ENCODE measurements at places on chromosomes 16 and 17. TPM values are rescaled to one million over a fixed set of nuclear protein-coding genes. Genes with fewer than 3 reads are reported as not detected.

Gene BMERB1
- 44.0 TPM for total RNA-seq

Gene TBX2
- 12.5 TPM for total RNA-seq

Gene CLEC3A
- not detected for total RNA-seq

Gene CCNF
- total RNA-seq, result 26.8 TPM

Gene ZG16
- total RNA-seq, result not detected

Gene AGRP
- total RNA-seq, result not detected

Gene HSD17B2
- total RNA-seq, result 9.5 TPM

Gene HEATR9
- total RNA-seq, result not detected

Gene CCL15
- total RNA-seq, result not detected

- no peak for DNase-seq
These were observed 22.4 kb downstream of the RBL2 start for GRCh38 chr16:53456625-53457024.

- no peak for DNase-seq
These were observed 2.7 kb downstream of the CYBC1 start for GRCh38 chr17:82447876-82448275.

DNA sequence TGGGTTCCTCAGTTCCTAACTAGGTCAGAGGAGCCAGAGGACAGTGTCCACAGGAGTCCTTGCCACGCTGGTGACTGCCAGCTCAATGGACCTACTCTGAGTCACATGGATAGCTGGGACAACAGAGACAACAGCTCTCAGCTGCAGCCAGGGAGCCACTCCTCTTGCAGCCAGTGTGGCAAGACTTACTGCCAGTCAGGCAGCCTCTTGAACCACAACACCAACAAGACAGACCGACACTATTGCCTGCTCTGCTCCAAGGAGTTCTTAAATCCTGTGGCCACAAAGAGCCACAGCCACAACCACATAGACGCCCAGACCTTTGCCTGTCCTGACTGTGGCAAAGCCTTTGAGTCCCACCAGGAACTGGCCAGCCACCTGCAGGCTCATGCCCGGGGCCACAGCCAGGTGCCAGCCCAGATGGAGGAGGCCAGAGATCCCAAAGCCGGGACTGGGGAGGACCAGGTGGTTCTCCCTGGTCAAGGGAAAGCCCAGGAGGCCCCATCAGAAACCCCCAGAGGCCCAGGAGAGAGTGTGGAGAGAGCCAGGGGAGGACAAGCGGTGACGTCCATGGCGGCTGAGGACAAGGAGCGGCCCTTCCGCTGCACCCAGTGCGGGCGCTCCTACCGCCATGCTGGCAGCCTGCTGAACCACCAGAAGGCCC is 6.7 kb downstream of the ZNF646 start:
- no peak for DNase-seq

GRCh38 chr16:23175651-23176050 is 6.9 kb upstream of the SCNN1G start:
- no peak for DNase-seq

DNA sequence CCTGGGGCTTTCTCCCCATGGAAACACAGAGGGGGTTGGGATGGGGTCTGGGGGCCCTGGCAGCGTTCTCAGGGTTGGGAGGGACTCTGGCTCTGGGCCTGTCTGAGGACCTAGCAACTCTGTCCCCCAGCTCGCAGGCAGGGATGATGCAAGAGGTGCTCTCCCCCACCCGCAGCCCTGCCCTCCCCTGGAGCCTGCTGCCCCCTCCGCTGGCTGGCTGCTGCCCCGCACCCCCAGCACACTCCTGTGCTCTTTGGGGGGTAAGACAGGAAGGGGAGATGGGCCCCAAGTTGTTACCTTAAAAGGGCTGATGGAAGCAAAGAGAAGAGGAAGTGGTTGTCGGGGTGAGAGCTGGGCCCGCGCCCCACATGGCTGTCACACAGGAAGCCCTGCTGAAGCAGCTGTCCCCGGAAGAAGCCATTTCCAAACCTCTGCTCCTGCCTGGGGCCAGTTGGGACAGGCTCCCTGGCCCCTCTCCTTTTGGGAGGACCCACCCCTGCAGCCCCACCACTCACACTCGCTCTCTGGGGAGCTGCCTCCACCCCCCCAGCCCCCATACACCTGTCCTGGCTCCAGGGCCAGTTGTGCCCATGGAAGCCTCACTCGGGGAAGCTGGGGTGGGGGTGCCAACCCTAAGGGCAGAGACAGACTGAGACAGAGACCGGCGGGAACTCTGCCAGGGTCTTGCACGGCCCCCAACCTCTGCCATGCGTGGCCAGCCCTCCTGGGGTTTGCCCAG is 2.5 kb downstream of the CORO1A start:
- no peak for DNase-seq

GRCh38 chr16:1920727-1921171 is 2.5 kb upstream of the HS3ST6 start:
- no peak for DNase-seq

GRCh38 chr16:28596840-28597691 is at the start of gene SULT1A2:
TSS of gene SULT1A2 (minus strand) at chr16:28597050. CDS start at chr16:28595930, 1,120 bp downstream.
- DNase-seq, result no peak

DNA sequence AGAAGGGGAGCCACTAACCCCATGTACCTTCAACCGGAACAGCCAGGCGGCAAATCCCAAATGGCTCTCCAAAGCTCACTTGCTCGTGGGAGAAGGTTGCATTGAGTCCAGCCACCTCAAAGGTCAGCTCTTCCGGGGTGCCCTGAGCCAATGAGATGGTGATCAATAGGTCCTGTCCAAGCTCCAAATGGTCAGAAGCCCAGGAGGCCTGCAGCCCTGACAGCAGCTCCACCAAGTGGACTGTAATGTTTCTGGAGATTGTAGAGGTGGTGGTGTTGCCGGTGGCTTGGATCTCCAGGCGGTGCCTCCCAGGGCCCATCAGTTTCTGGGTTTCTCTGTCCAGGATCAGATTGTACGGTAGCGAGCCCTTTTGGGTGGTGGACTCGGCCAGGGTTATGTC is 39.9 kb upstream of the BCO1 start:
- DNase-seq, result peak; percentile 47

GRCh38 chr17:14760212-14760611 is 459.3 kb downstream of the HS3ST3B1 start:
- DNase-seq, result no peak

GRCh38 chr16:89064606-89065457 is 28.8 kb upstream of the ACSF3 start:
- DNase-seq, result no peak

- no peak for DNase-seq
These were observed 11.4 kb downstream of the RAPGEFL1 start for GRCh38 chr17:40188694-40189093.

DNA sequence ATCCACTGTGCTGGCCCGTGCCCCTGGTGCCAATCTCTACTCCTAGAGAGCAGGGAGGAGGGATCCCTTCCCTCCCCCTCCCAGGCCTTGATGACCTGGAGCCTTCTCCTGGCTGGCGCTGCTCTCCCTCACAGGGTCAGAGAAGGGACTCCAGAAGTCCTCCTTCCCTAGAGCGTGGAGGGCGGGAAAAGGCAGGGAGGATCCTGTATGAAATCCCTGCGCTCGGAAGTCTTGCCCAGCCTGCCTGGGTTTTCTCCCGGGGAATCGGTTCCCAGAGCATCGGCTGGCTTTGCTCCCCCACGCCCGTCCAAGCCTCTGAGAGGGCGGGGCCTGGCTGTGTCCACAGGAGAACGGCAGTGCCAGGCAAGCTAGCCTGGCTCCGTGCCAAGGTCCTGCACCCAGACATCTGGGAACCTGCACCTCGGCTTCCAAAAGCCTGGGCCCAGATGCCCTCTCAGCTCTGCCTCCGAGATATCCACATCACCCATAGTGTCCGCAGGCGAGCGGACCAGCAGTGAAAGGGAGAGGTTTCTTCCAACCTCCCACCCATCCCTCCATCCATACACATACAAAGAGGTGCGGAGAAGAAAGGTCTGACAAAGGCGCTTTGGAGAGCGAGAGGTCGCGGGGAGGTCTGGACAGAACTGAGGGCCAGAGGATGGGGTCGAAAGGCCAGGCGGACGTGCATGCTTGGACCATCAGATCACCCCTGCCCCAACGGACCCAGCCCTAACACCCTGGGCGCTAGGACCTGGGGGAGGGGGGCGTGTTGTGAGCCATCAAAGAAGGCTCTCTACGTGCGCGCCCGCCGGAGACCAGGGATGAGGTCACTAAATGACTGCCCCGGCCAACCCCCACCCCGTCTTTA is 1.1 kb downstream of the MPP2 start:
- DNase-seq, result peak; percentile 52

GRCh38 chr17:34845296-34845695 is 116.0 kb downstream of the CCT6B start:
- DNase-seq, result no peak

DNA sequence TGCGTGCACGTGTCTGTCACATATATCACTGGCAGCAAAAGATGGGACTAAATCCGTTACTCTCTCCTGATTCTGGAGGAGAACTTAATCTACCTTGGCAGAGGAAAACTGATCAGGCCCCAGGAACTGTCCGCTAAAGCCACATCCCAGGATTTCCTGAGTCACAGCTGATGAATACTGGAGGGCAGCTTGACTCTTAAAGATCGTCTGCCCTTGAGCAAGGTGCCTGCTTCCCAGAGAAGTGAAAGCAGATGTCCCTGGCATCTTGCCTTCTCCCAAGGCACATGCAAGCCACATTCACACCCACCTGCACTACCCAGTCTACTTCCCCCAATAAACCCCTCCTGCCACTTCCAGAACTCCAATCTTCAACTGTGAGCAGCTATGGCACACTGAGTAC is 99.8 kb downstream of the CPPED1 start:
- DNase-seq, result no peak

- DNase-seq, result no peak
These were observed 24.8 kb downstream of the SEC14L1 start for GRCh38 chr17:77165577-77165976.

- DNase-seq, result no peak
These were observed 28.6 kb downstream of the COG4 start for GRCh38 chr16:70494777-70495176.

DNA sequence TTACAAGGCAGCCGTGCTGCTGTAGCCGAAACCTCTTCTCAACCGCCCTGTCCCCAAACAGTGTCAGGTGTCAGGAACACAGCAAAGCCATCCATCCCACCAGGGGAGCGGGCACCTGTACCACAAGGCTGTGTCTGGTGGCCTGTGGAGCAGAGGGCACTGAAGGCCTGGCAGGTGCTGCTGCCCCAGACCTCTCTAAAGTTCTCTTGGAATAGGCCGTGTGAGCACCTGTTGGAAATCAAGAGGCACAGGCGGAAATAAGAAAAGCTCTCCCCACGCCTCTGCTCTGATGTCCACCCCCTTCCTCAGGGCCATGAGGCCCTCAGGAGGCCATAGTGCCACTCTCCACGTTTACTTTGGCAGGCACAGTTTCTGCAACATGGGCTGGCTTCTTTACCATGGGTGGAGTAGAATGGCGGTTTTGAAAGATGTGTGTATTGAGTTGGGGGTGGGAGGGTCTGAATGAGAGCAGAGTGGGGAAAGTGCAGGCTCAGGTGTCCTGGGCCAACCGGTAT is 99.9 kb upstream of the ZNF750 start:
- DNase-seq, result no peak

- DNase-seq, result peak; percentile 39
These were observed 20.7 kb downstream of the PIK3R6 start for GRCh38 chr17:8846768-8847211.

DNA sequence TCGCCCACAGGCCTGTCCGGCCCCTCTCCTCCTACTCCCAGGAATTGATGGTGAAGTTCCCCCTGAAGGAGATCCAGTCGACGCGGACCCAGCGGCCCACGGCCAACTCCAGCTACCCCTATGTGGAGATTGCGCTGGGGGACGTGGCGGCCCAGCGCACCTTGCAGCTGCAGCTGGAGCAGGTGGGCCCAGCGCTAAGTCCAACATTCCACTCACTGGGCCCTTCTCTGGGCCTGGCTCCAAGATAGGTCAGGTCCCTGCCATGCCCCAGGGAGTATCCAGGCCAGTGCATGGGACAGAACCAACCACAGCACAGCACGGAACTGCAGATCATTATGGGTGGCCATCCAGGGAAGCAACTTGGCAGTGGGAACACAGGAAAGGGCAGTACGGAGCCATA is 9.9 kb upstream of the ALKBH5 start:
- no peak for DNase-seq

DNA sequence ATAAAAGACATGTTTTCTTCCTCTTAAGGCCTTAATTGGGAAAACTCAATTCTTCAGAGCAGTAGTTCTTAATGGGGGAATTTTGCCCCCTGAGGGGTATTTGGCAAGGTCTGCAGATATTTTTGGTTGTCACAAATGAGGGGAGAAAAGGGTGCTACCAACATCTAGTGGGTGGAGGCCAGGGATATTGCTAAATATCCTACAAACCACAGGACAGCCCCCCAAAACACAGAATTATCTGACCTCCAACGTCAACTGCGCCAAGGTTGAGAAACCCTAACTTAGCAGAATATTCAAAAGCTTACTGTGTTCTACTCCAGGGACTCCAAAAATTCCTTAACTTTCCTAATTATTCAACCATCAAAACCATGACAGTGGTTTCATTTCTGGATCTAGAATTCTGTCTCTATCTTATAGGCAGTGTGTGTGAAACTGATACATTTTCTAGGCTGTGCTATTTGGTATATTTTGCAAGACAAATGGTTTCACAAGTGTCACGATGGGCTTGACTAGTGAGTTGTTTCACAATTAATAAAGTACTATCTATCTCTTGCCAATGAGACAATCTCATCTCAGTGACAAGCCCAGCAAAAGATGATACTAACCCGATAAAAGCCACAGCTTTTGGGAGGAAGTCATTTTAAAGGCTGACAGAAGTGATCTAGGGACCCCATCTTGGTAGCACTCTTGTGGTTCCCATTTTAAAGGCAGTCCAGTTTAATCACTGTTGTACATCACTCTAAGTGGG is 14.7 kb downstream of the TXNDC11 start:
- no peak for DNase-seq

DNA sequence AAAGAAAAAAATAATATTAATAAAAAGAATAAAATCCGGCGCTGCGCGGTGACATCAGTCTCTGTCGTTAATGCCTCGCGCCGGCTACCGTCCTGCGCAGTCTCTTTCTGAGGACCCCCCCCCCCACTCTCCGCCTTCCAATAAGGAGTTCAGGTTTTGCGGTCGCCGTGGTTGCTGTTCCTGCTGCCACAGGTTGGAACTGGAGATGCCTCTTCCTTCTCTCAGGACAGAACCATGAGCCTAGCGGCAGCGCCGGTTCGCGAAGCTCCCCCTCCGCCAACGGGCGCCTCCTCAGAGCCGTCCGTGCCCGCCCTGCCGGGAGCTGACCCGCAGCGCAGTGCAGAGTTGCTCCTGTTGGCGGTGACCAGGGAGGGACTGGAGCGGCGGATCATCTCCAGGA is 2093.4 kb downstream of the TP53TG3F start:
- no peak for DNase-seq

DNA sequence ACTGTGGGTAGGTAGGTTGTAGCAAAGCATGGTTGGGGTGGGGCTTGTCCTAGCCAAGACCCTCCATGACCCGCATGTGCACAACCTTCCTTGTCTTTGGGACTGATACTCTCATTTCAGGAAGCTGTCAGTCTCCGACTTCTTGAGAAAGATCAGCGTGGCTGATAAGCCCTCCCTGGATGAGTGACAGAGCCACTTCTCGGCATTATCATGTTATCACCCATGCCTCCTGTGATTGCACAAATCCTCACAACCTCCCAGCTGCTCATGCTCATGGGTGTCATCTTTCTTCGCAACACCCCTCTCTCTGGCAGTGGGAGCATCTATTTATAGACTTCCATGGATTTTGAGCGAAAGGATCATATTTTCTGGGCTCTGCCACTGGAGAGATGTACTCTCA is 314.2 kb downstream of the FOXL1 start:
- peak; percentile 49 for DNase-seq

GRCh38 chr17:76154292-76154691 is 13.2 kb upstream of the FOXJ1 start:
- DNase-seq, result no peak

GRCh38 chr16:48916566-48916965 is 306.6 kb upstream of the N4BP1 start:
- DNase-seq, result no peak
